ENCODE measurements at places on chromosomes 3 and 15.

GRCh38 chr3:101311676-101312075 lies 8.7 kb downstream of the IMPG2 start:
- no peak for DNase-seq

DNA sequence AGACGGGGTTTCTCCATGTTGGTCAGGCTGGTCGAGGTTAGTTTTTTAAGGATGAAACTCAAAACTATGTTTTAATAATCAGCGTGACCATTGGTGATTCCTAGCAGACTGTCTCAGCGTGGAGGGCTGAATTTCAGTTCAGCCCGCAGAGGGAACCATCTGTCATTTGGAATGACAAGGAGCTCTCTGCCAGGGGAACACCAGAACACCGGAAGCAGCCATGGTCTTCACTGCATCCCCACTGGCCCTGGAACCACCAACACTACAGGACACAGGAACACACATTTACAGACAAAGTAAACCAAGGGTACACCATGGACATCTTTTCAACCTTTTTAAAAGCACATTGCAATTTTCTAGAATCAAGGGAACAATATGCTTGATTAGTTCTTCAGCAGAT lies 424.7 kb downstream of the FHIT start:
- no peak for DNase-seq

DNA sequence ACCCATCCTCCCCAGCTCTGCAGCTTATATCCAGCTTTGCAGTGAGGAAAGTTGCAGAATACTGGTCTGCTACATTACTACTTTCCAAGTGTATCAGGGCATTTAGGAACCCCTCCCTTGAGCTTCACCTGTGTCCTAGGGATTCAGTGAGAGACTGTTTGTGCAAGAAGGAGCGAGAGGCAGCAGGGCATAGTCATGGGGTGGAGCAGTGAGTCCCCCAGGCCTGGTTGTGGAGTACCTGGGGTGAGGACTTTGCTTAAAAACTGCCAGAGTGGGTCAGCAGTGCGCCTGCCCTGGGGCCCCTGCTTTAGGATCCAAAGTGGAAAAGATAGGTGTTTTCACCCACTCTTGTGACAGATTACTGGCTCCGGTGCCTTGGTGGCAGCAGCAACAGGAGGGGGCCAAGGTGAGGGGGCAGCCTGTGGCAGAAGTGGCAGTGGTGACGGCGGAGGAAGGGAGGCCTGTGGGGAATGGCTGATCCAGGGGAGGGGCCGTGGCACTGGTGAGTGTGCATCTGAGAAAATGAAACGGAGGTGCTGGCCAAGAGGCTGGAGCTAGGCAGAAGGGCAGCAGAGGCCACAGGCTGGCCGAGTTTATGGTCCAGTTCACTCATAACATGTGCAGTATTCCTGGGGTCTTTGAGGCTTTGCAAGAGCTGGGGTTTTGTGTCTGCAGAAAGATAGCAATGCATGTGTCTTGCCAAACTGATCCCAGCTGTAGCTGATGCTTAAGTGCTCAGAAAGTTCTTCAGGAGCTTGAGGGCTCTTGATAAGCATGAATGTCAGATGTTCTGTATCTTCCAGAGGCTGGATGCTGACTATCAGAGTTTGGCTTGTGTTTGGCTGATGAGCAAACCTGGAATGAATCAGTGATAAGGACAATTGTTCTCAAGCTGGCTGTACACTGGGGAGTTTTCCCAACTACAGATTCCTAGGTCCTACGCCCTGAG lies 43.4 kb downstream of the GOLGA6A start:
- DNase-seq: no peak

DNA sequence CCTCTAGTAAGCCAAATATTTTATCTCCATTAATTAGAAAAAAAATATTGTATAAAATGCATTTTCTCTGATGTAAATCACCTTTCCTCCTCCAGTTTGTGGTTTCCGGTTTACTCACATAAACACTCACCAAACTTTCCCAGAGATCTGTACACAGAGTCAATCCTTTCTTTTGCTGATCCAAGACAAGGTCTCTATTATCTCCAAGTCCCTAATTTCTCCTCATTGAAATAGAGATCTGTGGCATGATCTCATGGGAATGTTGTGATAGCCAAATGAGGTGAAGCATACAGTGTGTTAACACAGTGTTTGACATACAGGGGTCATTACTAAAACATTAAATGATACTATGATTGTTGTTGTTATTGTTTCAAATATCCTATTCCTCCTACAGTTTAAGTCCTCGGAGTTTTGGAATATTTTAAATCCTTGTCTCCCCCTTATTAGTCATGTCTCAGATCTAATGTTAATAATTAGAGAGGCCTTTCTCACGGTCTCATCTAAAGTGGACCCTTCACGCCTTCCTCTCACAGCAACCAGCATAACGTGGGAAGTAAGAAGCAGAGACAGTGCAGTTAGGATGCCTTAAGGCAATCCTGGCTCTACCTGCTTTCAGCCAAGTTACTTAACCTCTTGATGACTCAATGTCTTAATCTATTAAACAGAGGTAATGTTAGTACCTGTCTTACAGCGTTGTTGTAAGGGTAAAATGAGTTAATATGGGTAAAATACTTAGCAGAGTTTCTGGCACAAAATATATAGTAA lies 333.3 kb downstream of the GRM7 start:
- DNase-seq: no peak

DNA sequence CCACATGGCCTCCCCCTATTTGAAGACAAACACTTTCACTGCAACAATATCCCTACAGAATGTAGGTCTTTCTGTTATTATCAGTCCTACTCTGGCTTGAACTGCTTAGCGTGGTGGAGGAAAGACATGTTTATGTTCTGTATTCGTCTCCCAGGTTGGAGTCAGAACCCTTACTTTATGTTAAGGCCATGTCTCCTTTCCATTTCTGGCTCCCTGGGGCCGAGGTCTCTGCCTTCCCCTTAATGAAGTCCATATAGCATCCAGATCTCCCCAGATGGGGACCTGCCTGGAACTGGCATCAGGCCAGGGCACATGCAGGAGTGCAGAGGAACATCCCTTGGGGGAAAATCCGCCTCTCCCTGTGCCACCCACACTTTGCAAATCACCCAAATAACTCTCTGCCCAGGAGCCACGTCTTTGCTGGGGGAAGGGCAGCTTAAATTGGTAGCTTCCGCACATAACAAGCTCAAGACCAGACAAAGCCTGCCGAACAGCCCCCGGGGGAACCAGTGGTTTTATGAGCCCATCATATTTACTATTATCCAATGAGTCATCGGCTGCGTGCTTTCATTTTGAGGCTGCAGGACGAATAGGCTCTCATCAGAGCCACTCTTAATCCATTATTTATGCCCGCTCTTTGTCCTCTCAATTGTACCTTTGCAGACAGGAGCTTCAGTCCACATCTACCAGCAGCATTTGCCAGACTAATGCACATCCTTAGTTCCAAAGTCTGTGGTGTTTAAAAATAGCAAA lies 237.0 kb downstream of the UACA start:
- no peak for DNase-seq

DNA sequence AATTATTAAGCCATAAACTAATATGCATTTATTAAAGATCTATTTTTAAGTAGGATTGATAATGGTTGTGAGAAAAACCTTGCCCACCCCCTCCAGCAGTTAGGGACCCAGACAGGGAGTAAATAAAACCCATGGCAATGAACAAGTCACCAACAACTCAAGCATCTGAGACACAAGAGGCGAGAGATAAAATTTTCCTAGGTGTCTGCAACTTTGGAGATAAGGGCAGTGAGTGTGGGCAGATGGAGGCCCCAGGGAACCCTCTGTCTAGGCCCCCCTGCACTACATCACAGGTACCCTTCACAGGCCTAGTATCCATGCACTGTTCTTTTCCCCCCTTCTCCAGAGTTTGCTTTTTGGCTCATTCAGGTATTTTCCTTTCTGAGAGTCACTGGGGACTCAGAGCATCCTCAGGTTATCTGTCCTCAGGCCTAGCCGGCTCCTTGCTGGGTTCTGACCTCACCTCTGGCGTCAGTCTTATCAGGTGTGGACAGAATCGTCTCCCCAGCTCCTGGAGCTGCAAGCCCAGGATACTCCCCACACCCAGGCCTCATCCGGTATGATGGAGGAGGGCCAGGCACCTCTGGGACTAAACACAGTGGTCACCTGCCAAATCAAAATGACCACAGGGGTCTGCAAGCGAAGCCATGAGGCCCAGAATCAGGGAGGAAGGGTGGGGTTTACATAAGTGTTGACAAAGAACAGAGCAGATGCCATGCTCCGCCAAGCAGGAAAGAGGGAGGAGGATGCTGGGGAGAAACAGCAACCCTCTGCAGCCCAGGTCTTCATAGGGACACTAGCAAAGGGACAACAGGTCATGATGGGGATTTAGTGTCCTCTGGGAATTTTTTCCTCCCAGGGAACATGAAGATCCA lies 50.4 kb downstream of the CCNL1 start:
- DNase-seq: no peak

- DNase-seq: no peak
These were observed 53.8 kb downstream of the WDR76 start for GRCh38 chr15:43880406-43881194.

DNA sequence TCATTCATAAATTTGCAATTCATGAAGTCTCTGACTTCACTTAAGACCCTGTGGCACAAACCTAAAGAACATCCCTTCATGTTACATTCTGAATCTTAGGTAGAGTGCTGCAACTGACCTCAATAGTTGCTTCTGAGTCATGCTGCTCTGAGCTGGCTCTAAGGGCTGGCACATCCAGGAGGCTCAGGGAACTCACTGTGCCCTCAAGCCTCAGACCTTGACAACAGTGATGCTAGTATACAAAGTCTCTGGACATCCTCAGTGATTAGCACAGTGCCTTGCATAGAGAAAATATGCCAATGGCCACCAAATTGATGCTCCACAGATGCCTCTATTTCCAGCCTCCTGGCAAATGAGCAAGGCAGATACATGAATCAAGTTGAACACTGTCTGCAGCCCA lies 740.9 kb upstream of the LMCD1 start:
- DNase-seq: no peak

All from hematopoietic multipotent progenitor cell treated with erythropoietin and hydrocortisone succinate and interleukin-3 and kit ligand, for 17 days (in vitro differentiated cells).